A172 (cell line): ENCODE measurements at places on chromosomes 4 and X.

DNA sequence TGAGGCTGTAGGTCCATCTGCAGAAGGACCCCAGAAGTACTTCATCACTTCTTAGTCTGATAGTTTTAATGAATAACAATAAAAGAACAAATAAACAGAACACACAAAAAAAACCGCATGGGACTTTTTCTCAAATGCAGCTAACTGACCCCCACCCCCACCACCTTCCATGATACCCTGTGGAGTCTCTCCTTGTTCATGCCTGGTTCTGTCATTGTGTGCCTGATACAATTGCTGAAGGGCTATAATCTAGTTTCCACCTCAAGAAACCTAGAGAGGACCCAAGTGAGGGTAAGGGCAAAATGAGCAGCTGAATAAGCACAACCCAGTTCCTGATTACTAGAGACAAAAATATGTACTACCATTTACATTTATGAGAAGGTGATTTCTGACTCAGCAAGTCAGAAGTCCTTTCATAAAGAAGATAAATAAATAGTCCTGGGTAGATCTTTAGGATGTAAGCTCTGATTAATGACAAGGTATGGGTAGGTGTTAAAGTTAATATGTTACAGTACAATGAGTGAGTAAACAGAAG is 155.1 kb downstream of the TMA16 start:
- no peak for DNase-seq

DNA sequence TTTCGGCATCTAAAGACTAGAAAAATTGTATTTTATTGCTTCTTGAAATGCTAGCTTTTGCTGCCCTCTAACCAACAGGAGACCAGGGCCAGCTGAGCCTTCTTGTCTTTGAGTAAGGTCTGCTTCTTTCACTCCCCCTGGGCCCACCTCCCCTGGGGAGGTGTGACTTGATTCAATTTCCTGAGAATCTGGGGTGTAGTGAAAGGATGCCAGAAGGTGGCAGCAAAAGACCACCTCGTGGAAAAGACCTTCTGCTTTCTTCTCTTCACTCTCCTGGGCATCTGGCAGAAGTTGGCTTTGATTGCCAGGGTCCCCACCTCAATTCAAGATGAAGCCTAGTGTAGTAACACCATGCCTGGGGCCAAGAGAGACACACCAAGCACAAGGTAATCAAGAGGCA is 96.5 kb upstream of the MAOA start:
- DNase-seq = peak; percentile 52

DNA sequence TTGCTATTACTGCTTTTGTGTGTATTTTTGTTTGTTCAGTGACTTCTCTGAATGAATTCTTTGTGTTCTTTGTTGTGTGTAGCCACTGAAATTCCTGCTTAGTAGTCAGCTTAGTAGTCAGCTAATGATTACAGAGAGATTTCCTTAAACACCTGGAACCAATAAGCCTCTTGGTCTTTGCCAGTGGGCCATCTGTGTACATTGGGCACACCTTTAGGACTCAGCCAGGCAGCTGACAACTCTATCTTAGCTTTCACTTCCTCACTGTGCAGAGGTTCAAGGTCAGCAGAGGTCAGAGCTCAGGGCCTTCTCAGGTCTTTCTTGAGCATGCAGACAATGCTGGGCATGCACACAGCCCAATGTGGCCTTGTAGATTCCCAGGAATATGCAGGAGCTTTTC is 59.3 kb downstream of the RWDD4 start:
- DNase-seq = no peak

DNA sequence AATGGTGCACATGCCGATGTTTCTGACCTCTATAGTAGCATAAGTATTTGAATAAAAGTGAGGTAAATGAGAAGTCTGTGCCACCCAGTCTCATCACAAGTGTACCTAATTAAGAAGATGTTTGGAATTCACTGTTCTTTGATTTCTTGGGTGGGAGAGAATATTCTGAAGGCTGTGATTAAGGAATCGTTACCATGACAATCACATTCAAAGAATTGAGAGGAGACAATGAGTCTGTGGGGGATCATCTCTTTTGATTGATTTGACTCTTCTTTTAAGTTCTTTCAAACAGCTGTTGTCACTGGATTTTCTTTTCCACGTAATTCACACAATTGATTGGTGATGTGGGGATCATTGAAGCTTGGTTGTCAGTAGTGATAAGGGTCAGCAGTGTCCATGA is 18.1 kb downstream of the FHL1 start:
- DNase-seq = no peak

DNA sequence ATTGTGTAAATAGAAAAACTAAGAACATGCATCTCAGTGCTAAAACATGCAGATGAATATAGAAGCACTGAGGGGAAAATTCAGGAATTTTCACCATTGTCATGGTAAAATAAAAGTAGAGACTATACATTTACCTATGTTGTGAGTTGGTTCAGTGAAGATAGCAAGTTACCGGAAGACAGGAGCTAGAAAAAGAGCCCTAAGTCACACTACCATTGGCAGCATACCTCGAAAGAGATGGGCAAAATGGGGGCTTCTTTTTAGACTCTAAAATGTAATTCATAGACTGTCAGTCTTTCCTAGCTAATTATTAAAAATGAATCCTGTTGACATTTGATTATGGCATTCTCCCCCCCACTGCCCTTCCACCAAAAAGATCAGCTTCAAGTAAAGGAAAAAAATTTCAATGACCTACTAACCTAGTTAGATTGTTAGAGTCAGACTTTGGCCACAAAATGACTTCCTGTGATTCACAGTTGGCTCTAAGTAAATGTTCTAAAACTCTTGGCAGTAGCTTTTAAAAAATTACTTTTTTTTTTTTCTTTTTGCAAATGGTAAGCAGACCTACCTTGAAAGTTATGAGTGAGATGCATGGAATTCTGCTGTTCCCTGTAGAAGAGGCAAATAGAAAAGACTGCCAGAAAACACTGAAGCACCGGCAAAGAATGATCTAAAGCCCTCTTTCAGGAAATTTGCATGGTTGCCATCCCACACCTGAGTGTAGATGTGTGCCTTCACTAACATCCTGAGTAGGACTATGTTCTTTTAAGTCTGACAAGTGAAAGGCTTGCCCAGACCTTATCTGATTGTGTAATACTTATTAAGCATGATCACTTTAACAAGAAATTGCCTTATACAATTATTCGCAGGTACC is 26.4 kb upstream of the ARSJ start:
- peak; percentile 63 for DNase-seq

- no peak for DNase-seq
Observed at GRCh38 chr4:40822420-40823166, 72.8 kb downstream of the NSUN7 start.

DNA sequence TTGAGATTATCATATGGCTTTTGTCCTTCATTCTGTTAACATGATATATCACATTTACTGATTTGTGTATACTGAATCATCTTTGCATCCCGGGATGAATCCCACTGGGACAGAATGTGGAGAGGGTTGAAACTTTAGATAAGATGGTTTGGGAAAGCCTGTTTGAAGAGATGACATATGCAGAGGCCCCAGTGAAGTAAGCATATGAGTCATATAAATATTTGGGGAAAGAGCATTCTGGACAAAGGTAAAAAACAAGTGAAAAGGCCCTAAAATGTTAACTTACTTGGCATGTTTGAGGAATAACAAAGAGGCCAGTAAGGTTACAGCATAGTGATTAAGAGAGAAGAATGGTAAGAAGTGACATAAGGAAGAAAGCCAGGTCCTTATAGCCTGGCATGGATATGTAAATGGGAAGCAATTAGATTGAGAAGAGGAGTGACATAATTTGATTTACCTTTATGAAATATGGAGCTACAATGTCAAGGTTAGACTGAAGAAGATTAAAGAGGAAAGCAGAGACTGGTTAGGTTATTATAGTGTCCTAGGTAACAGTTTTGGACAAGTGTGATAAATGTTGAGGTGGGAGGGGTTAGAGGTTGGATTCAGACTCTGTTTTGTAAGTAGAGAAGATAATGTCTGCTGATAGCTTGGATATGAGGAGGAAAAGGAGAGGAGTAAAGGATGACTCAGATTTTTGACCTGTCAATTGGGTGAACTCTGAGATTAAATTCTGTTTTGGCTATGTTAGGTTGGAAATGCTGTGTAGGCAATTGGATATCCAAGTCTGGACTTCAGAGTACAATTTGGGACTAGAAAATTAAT is 54.6 kb upstream of the DRP2 start:
- no peak for DNase-seq

- peak; percentile 21 for DNase-seq
Observed at GRCh38 chr4:111475001-111475400, 670.3 kb upstream of the FAM241A start.

DNA sequence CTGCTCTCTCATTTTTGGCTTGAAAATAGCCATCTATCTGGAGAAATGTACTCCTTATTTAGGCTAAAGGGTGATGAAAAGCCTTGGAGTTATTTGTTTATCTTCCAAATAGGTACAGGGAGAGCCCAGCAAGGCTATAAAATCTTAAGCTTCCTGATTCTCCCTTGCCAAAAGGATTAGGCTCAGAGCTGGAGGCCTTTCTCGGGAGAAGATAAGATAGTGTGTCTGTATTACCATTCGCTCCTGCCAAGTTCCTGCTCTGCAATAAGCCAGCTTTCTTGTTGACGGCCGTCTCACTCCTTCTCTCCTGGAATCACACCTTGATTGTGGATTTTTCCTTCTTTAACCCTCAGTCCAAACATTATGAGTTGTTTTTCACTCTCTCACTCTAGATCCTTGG is 171.8 kb upstream of the TTC29 start:
- no peak for DNase-seq

- no peak for DNase-seq
Observed at GRCh38 chr4:142085513-142086292, 449.3 kb downstream of the IL15 start.

DNA sequence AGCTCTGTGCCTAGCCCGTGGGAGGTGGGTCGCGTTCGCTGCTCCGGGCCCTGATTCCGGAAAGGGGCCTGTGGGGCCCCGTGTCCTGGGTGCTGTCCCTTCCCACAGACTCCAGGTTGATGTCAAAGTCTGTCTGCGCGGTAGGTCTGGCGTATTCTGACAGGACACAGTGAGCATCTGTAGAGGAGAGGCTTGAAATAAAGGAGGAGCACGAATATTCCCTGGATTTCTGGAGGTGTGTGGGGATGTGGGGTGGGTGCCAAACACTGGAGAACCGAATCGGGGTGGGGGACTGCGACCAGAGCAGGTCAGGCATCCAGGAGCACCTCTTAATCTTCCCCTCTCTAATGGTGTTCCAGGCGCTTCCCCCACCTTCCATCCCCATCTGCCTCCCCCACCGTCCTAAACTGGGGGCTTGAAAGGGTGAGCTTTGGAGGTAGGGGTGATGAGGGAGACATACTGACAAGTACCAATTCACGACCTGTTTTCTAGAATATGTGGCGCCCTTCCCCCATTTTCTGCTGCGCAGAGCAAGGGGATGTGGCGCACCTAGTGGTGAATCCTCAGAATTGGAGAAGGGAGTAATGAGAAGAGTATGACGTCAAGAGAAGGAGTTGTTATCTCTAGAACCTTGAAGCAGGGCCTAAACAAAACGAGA is 877 bp downstream of the GPRASP1 start:
- DNase-seq = no peak

GRCh38 chr4:3114377-3114776 is 39.9 kb downstream of the HTT start:
- DNase-seq = no peak

GRCh38 chrX:154696676-154697045 is 43.3 kb upstream of the CTAG2 start:
- DNase-seq = no peak

DNA sequence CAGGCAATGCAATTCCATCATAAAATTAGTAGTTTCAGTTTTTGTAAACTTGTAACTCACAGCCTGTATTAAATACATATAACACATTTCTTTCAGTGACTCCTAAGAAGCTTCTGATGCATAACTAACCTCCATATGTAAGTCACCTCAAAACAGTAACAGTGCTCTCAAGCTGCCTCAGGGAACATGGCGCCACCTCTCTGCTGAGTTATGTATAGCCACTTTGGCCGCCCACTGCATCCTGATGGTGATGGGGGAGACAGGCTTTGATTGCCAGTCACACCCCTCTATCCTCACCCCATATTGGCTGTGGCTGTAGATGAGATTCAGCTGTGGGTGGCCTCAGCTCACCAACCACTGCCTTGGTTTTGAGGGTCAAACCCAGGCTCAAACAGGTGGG is 54.3 kb downstream of the LRBA start:
- DNase-seq = peak; percentile 41

GRCh38 chr4:158995965-158996364 is 106.9 kb upstream of the RAPGEF2 start:
- no peak for DNase-seq

DNA sequence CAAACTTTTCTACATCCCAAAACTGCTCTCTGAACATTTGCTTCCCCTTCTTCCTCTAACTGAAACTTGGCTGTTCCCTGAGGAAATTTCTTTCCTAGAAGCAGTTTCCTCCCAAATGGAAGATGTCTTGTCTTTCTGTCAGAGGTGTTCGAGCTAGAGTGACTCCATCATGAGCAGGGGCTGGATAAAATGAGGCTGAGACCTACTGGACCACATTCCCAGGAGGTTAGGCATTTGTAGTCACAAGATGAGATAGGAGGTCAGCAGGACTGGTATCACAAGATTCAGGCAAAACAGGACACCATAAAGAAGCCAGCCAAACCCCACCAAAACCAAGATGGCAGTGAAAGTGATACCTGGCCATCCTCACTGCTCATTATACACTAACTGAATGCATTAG is 35.8 kb upstream of the PGRMC2 start:
- no peak for DNase-seq

DNA sequence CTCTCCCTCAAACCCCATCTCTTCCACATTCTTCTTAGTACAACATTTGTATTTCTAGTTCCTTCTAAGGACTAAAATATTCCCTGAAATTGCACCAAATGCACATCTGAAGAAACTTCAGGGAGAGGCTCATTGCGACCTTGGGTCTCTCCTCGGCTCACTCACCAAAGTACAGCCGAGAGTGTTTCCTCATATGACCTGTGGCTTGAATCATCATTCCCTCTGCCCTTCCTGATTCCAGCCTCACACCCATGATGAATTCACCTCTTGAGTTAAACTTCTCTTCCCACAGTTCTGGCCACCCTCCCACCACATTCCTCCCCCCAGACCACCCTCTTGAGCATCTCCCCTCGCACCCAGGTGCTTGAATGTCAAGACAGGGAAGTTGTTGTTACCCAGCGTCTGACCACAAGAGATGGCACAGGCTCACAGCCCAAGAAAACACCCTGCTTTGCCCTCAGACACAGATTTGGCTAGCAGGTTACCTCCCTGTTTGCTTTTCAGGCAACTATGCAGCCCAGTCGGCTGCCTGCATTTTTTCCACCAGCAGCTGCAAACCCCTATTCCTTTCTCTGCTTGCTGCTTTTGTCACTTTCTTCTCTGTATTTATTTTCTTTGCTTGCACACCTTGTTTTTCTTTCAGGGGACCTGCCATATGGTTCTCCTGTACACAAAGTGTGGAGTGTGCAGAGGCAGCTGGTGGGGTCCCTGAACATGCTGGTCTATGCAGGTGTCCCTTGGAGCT is 214.8 kb downstream of the SPATA18 start:
- DNase-seq = no peak

GRCh38 chr4:166957451-166957850 is 276.8 kb downstream of the SPOCK3 start:
- DNase-seq = no peak

- DNase-seq = peak; percentile 11
Observed at GRCh38 chrX:23403849-23404248, 69.2 kb downstream of the PTCHD1 start.
